ELR (cell line): ENCODE measurements at places on chromosomes 12 and 14.

DNA sequence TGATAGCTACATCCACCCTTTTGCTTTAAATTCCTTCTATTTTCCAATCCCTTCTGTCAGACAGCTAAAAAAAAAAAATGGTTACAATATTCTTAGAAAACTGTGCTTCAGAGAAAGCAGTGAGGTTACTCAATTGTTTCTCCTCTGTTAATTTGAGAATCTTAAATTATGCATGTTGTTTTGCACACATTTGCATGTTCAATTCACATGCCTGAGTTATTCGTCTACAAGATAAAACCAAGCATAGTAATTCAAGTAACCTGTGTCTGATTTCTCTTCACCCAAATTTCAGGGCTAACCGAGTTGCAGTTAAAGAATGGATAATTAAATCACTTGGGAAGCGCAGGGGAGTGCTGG lies 81.0 kb upstream of the MED13L start:
- no peak for DNase-seq

DNA sequence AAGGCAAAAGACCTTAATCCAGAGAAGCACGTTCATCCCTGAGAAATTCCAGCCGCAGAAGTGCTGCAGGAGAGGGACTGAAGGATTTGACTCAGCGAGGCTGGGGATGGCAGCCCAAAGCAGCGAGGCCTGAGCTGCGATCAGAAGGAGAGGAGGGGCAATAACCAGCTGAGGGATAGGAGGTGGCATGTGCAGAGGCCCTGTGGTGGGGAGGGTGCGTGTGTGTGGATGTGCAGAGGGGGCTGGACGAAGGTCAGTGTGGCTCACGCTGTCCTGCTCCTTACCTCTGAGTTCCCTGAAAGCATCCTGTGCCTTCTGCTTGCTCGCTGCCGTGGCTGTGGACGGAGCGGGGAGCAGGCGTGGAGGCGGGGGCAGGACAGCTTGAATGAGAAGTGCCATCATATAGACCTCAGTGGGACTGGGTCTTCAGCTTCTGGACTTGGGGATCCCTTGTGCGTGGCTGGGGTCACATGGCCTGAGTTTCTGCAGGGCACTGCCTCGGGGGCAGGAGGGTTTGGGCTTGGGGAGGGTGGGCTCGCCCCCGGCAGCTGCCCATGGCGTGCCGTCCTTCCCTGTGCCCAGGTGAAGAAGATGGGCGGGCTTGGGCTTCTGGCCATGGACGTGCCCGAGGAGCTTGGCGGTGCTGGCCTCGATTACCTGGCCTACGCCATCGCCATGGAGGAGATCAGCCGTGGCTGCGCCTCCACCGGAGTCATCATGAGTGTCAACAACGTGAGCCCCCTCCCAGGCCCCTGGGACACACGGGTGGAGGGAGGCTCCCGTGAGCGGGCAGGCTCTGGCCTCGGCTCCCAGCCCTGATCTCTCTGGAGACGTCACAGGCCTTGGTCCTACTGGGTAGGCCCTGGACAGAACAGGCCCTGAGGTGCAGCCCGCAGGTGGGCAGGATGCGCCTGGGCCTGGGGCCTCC lies 11.0 kb downstream of the ACADS start:
- no peak for DNase-seq

DNA sequence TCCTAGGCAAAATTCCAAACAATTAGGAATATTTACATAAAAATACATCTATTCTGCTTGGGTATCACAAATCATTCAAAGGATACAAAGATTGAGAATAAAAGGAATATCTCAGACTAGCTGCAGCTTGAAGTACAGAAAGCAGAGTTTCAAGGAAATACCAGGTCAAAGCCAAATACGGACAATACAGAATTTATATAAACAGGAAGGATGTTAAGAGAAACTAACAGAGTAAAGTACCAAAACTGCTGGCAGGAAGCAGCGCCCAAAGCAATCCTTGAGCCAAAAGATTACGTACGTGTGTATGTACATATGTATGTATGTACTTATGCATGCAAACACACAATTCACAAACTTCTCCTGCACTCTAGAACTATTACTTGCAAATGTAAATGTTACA lies 86.6 kb downstream of the PPP1R12A start:
- DNase-seq: peak; percentile 40

GRCh38 chr12:63929426-63929825 lies 84.9 kb downstream of the SRGAP1 start:
- peak; percentile 69 for DNase-seq

GRCh38 chr14:67680121-67680602 lies 5.7 kb upstream of the VTI1B start:
- peak; percentile 96 for DNase-seq

DNA sequence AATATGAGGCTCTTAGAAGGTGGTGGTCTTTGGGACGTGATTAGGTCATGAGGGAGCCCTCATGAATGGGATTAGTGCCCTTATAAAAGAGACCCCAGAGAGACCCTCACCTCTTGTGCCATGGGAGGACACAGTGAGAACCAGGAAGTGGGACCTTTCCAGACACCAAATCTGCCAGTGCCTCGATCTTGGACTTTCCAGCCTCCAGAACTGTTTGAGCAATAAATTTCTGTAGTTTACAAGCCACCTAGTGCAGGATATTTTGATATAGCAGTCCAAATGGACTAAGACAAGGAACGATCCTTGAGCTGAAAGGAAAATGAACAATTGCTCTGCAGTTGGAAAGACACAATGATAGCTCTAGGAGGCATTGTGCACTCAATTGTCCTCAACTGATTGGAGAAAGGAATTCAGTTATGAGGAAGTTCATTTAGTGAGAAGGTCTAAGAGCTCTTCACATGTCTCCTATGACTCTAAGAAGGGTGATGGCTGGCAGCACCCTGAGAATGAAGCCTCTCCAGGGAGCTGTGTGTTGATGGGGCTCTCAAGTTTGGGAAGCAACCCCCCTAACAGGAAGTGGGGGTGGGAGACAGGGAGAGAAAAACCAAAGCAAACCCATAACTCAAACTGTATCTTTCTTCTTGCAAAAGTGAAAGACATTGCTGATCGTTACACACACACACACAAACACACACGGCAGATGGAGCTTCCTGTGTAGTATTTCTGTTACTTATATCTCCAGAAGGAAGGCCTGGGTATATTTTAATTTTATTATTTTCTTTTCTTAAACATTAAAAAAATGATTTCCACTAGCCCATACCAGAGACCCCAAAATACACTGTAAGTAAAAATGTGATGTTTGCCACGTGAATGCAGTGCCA lies 21.0 kb downstream of the CHST11 start:
- no peak for DNase-seq

DNA sequence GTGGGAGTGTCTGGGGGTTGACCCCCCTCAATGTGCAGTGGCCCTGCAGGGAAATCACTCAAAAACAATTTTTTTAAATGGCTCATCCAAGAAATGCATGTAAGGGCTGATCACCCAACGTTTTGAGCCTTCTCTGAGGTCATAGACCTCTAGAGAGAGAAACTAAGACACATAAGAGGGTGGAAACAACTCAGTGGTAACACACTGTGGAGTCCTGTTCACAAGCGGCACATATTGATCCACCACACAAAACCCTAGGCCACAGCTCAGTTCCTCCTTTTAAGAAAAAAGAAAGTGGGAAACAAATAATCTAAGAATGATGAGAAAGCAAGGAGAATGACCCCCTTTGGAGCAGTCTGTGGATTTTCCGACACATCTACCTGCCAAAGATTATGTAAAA lies 83.0 kb upstream of the METAP2 start:
- DNase-seq: no peak

DNA sequence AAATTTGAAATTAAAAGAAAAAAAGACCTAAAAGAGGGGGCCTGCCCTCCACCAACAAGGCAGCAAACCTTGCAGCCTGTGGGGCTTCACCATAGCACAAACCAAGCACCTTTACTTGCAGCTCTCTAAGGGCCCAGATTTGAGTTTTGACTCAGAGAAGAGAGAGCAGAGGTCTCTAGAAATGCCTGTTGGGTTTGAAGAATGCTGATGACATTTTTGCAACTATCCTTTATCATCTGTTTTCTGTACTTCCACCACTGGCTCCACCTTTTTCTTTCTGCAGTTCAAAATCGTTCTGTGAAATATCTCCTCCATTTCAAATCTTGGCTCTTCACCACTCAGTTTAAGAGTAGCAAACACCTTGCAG lies 83.8 kb upstream of the HMGA2 start:
- DNase-seq: peak; percentile 22
